Activated CD4-positive, alpha-beta T cell treated with anti-CD3 and anti-CD28 coated beads, Interleukin-2, amount 10 ng/mL, durations not matched to agents 7 days and 5 days (primary cell): ENCODE measurements at places on chromosomes 5 and 9.
A peak's percentile ranks its signal among the peaks of the same experiment; 100 is the strongest.

GRCh38 chr5:133120156-133120750, 68.4 kb downstream of the HSPA4 start:
- no peaks in the 10 kb centered on the region for H3K4me1 ChIP-seq
- no peak for DNase-seq
- H3K36me3 ChIP-seq = no peaks in the 10 kb centered on the region
- no peak overlapping the region for H3K4me3 ChIP-seq

DNA sequence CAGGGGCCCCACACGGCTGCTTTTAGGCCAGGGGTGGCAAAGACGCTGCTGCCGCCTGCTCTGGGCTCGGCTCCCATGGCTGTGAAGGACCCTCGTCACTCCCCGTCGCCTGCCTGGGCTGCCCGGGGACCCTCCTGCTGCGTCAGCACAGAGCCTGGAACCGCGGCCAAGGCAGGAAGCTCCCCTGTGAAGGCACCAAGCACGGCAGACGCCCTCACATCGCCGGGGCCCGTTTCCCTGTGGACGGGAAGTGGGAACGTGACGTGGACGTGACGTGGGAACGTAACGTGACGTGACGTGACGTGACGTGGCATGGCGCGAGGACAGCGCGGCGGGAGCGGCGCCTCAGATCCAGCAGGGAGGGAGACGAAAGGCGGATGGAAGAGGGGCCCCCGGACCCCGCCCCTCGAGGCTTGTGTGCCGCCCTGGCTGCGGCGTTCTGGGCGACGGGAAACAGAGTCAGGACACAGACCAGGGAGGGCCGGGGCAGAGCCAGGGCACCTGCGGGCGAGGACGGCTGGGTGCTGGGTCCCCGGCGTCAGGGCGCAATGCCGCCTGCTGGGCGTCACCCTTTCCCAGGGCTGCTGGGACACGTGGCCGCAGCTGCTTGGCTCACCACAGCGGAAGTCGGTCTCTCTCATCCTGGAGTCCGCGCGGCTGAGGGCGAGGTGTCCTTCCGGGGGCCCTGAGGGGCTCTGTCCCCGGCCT, 53.1 kb downstream of the MRPL36 start:
- DNase-seq = no peak
- no peaks in the 10 kb centered on the region for H3K4me1 ChIP-seq
- H3K36me3 ChIP-seq = no peaks in the 10 kb centered on the region

DNA sequence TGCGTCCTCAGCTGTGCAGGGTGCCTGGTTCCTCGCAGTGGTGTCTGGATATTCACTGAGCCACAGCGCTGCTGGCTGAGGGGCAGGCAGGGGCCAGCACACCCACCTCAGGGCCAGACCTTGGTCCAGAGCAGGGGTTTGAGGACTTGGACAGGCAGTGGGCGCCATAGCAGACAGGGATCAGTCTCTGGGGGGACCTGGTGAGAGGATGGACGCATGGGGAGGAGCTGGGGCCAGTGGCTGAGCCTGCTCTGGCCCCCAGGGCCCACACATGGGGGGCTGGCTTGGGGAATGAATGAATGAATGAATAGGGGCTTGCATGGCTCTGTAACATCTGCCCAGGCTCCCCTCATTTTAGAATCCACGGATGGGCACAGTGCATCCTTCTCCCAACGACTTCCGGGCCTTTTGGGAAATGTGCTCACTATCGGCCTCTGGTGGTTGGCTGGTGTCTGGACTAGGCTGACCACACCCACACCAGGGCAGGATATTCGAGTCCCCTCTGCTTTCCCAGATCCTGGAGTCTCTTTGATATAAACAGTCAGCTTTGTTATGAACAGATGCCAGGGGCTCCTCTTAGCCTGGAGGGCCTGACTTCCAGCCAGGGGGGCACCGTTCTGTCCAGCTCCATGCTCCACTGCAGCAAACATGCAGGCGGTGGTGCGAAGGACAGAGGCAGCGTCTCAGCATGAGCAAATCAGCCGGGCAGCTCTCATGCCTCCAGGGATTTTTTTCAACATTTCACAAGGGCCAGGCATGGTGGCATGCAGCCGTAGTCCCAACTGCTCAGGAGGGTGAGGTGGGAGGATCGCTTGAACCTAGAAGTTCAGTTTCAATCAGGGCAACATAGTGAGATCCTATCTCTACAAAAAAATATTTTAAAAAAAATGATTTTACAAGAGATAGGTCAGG, 62.6 kb downstream of the NEK6 start:
- H3K27ac ChIP-seq = peak overlapping the region; percentile 1
- H3K27me3 ChIP-seq = no peaks in the 10 kb centered on the region
- peaks cover 2% of the 10 kb centered on the region for H3K4me1 ChIP-seq
- no peak overlapping the region for H3K4me3 ChIP-seq
- DNase-seq = peak; percentile 47
- H3K36me3 ChIP-seq = no peaks in the 10 kb centered on the region

- no peak overlapping the region for H3K27ac ChIP-seq
- no peak overlapping the region for H3K4me3 ChIP-seq
- H3K36me3 ChIP-seq = no peaks in the 10 kb centered on the region
These were observed 436.3 kb upstream of the KLF4 start for GRCh38 chr9:107925749-107926297.

GRCh38 chr9:65420771-65421170, 135.8 kb upstream of the FOXD4L5 start:
- H3K4me3 ChIP-seq = no peak overlapping the region
- DNase-seq = no peak
- no peaks in the 10 kb centered on the region for H3K36me3 ChIP-seq

DNA sequence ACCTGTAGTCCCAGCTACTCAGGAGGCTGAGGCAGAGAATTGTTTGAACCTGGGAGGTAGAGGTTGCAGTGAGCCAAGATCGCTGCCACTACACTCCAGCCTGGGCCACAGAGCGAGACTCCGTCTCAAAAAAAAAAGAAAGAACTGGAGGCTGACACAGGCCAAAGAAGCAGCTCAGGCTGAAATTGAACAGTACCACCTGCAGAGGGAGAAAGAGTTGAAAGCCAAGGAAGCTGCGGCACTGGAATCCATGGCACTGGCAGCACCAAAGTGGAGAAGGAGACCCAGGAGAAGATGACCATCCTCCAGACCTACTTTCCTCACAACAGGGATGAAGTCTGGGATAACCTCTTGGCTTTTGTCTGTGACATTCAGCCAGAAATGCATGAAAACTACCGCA, 11.3 kb upstream of the TMEM141 start:
- H3K27me3 ChIP-seq = peaks cover 41% of the 10 kb centered on the region
- no peaks in the 10 kb centered on the region for H3K4me1 ChIP-seq
- H3K27ac ChIP-seq = no peak overlapping the region

- no peak for DNase-seq
- no peaks in the 10 kb centered on the region for H3K27me3 ChIP-seq
- H3K27ac ChIP-seq = no peak overlapping the region
- no peaks in the 10 kb centered on the region for H3K36me3 ChIP-seq
- H3K4me1 ChIP-seq = no peaks in the 10 kb centered on the region
- H3K4me3 ChIP-seq = no peak overlapping the region
These were observed 54.9 kb downstream of the ADGRV1 start for GRCh38 chr5:90613459-90613858.

- no peak overlapping the region for H3K4me3 ChIP-seq
- DNase-seq = no peak
- no peaks in the 10 kb centered on the region for H3K27me3 ChIP-seq
- H3K27ac ChIP-seq = no peak overlapping the region
- no peaks in the 10 kb centered on the region for H3K36me3 ChIP-seq
These were observed 198.9 kb downstream of the TAF11L14 start for GRCh38 chr5:17832949-17833745.

- H3K27ac ChIP-seq = no peak overlapping the region
- no peaks in the 10 kb centered on the region for H3K36me3 ChIP-seq
- H3K27me3 ChIP-seq = peaks cover 1% of the 10 kb centered on the region
- peaks cover 6% of the 10 kb centered on the region for H3K4me1 ChIP-seq
- H3K4me3 ChIP-seq = no peak overlapping the region
These were observed 58.4 kb downstream of the WHRN start for GRCh38 chr9:114446672-114447450.

GRCh38 chr5:181246276-181247049, 2.8 kb upstream of the RACK1 start:
- H3K27me3 ChIP-seq = no peaks in the 10 kb centered on the region
- peak overlapping the region; percentile 98 for H3K4me3 ChIP-seq
- peaks cover 47% of the 10 kb centered on the region for H3K36me3 ChIP-seq
- peaks cover 70% of the 10 kb centered on the region for H3K4me1 ChIP-seq
- DNase-seq = peak; percentile 75
